ENCODE measurements at places on chromosomes 6 and 20. TPM values are rescaled to one million over a fixed set of nuclear protein-coding genes. Genes with fewer than 3 reads are reported as not detected.

Gene TRIM40
- total RNA-seq, result not detected

Gene SIRPD
- total RNA-seq, result not detected

Gene MYB
- total RNA-seq, result 0.73 TPM

Gene DEK
- total RNA-seq, result 82.3 TPM

Gene CCND3
- total RNA-seq, result 145 TPM

Gene CCDC170
- 0.07 TPM for total RNA-seq

Gene NMBR
- total RNA-seq, result not detected

Gene RGS17
- total RNA-seq, result 7.3 TPM

Gene TBXT
- not detected for total RNA-seq

Gene CALHM5
- total RNA-seq, result 0.06 TPM

Gene CDC40
- 10.7 TPM for total RNA-seq

Gene LY6G6F
- total RNA-seq, result not detected

Gene DOK5
- not detected for total RNA-seq

Gene TMC2
- not detected for total RNA-seq

Measured in A549 treated with dexamethasone at 1 μM for 4 hours (cell line).